GOT3 (cell line): ENCODE measurements at places on chromosomes 1 and 21.

GRCh38 chr1:41171266-41171874, 70.7 kb downstream of the SCMH1 start:
- DNase-seq, result no peak

DNA sequence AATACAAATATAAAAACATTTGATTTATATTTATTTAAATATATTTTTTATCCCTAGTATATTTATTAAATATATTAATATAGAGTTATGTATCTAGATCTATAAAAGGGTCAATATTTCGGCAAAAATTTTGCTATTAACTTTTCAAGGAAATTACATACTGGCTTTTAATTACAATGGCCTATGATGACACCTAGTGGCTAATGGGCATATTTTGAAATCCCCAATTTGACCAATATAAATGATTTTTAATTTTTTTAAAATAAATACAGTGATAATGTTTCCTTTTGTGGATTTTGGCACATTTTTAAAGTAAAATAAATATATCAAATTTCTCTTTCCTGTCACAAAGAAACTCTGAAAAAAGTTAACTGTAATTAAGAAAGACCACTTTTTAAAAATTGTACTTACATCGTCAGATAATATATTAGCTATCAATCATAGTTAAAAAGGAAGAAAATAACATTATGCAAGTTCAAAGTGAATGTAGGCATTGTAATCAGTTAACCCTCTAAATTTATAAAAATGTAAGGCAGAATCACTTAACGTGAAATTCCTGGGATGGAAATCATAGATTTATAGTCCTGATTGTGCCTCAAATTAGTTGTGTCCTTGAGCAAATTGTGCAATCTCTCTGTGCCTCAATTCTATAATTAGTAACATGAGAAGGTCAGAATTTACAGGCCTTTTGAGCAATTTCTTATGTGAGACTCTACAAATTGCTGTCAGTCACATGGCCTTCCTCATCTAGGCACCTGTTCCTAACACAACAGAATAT, 25.6 kb upstream of the RGS13 start:
- no peak for DNase-seq

DNA sequence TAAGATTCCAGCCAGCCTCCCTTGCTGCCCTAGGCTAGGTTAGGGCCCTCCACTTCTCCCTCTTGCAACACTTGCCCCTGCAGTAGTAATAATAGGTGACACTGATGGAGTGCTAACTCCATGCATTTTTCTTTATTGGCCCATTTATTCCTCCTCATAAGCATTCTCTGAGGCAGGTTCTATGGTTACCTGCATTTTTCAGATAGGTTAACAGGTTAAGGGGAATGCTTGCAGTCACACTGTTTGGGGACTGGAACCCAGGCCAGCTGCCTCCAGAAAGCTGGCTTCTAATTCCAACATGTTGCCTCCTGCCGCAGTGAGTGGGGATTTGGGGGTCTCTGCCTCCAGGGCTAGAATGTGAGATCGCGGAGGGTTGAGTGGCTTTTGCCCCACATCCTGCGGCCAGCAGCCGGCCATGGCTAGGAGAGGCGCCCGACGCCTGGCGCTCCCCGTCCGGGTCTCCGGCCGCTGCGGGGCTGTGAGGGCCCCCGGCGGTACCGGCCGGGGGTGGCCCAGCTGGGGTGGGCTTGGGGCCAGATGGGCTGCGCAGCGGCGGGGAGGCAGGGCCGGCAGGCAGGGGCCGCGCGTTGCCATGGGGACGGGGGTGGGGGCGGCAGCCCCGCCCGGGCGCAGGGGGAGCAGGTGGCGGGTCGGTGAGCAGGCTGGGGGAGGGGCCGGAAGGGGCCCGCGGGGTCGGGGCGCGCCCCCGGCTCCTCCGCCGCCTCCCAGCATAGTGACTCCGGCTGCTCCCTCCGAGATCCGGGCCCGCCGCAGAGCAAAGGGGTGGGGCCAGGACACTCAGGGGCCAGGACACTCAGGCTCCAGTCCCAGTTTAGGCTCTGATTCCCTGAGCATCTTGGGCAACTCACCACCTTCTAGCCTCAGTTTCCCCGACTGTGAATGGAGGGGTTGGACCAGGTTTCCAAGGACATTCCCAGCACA, 68.4 kb upstream of the SSBP3 start:
- DNase-seq, result no peak

- DNase-seq, result no peak
Measured at GRCh38 chr1:27741121-27741520, 15.4 kb downstream of the FAM76A start.

GRCh38 chr1:3159121-3159520, 90.1 kb downstream of the PRDM16 start:
- DNase-seq, result no peak

GRCh38 chr1:46019348-46019747, 113.1 kb downstream of the PIK3R3 start:
- DNase-seq, result no peak

DNA sequence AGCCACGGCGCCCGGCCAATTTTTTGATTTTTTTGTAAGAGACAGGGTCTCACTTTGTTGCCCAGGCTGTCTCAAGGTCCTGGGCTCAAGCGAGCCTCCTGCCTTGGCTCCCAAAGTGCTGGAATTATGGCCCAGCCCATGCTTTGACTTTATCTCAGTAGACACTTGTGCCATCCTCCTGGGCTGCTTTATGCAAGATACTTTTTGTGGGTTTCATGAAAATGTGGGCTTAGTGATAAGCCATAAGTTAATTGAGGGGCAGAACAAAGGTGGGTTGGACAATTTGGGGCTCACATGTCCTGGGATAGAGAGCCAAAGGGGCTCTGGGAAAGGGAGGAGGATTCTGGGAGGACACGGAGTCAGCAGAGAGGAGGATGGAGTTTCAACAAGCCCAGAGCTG, 22.0 kb downstream of the ALPL start:
- DNase-seq, result no peak

GRCh38 chr1:245579881-245580280, 425.1 kb downstream of the KIF26B start:
- no peak for DNase-seq

GRCh38 chr1:8974551-8974950, 28.9 kb downstream of the CA6 start:
- DNase-seq, result no peak

DNA sequence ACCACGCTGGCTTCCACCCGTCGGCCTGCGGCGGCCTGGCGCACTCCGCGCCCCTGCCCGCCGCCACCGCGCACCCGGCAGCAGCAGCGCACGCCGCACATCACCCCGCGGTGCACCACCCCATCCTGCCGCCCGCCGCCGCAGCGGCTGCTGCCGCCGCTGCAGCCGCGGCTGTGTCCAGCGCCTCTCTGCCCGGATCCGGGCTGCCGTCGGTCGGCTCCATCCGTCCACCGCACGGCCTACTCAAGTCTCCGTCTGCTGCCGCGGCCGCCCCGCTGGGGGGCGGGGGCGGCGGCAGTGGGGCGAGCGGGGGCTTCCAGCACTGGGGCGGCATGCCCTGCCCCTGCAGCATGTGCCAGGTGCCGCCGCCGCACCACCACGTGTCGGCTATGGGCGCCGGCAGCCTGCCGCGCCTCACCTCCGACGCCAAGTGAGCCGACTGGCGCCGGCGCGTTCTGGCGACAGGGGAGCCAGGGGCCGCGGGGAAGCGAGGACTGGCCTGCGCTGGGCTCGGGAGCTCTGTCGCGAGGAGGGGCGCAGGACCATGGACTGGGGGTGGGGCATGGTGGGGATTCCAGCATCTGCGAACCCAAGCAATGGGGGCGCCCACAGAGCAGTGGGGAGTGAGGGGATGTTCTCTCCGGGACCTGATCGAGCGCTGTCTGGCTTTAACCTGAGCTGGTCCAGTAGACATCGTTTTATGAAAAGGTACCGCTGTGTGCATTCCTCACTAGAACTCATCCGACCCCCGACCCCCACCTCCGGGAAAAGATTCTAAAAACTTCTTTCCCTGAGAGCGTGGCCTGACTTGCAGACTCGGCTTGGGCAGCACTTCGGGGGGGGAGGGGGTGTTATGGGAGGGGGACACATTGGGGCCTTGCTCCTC, 1.9 kb downstream of the OLIG2 start:
- DNase-seq, result no peak
